ENCODE measurements at places on chromosomes 2 and 18. TPM values are rescaled to one million over a fixed set of nuclear protein-coding genes. Genes with fewer than 3 reads are reported as not detected.

The ICA1L gene
- total RNA-seq: 8.1 TPM

The RTP5 gene
- total RNA-seq: not detected

The SERPINB11 gene
- not detected for total RNA-seq

The CRYBA2 gene
- not detected for total RNA-seq

The FABP1 gene
- not detected for total RNA-seq

The NEU2 gene
- total RNA-seq: not detected

The FSIP2 gene
- not detected for total RNA-seq

The CNDP1 gene
- total RNA-seq: not detected

The LINC00305 gene
- total RNA-seq: not detected

The LRP1B gene
- total RNA-seq: not detected

The CAPN13 gene
- total RNA-seq: not detected

The UPP2 gene
- total RNA-seq: not detected

The XDH gene
- 2.4 TPM for total RNA-seq

The FAM228A gene
- total RNA-seq: 2.1 TPM

The NTSR2 gene
- not detected for total RNA-seq

The UGT1A5 gene
- total RNA-seq: not detected

The FIGN gene
- 0.76 TPM for total RNA-seq

The RALBP1 gene
- total RNA-seq: 90.4 TPM

The ALLC gene
- not detected for total RNA-seq

The PROKR1 gene
- total RNA-seq: 0.11 TPM

GRCh38 chr2:234950730-234951663 is 820 bp upstream of the SH3BP4 start:
- DNase-seq: peak; percentile 82

- no peak for DNase-seq
Observed at GRCh38 chr18:57931038-57931437, 113.0 kb upstream of the NEDD4L start.

DNA sequence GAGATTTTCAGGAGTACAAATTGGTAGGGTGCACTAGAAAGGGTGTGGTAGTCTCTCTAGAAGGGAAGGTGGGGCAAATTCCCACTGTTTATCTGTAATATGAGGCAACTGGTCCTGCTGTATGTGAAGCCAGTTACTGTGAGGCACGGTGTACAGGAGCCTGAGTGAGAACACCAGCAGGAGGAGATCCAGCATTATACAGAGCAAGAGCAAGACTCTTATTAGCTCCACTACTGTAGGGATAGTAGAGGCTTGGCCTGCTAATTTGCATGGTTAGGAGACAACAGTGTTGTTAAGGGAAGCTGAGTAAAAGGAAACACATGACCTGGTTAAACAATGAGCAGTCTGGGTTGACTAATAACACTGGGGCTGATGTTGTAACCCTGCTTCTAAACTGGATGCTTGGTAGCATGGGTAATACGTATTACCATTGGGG is 76.3 kb upstream of the WDSUB1 start:
- peak; percentile 23 for DNase-seq

DNA sequence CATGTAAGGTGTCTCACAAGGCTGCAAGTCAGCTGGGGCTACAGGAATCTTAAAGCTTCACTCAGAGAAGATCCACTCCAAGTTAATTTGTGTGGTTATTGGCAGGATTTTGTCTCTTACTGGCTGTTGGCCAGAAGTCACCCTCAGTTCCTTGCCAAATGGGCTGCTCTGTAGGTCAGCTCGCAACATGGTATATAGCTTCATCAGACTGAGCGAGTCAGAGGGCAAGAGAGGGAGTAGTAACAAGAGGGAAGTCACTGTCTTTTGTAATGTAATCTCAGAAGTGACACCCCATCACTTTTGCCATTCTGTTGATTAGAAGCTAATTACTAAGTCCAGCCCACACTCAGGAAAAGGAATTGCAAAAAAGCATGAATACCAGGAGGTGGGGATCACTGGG is 119.5 kb downstream of the LRRTM1 start:
- DNase-seq: no peak

- DNase-seq: no peak
Observed at GRCh38 chr2:104845946-104846785, 7.7 kb upstream of the POU3F3 start.

GRCh38 chr2:104804148-104804890 is 49.6 kb upstream of the POU3F3 start:
- DNase-seq: no peak

DNA sequence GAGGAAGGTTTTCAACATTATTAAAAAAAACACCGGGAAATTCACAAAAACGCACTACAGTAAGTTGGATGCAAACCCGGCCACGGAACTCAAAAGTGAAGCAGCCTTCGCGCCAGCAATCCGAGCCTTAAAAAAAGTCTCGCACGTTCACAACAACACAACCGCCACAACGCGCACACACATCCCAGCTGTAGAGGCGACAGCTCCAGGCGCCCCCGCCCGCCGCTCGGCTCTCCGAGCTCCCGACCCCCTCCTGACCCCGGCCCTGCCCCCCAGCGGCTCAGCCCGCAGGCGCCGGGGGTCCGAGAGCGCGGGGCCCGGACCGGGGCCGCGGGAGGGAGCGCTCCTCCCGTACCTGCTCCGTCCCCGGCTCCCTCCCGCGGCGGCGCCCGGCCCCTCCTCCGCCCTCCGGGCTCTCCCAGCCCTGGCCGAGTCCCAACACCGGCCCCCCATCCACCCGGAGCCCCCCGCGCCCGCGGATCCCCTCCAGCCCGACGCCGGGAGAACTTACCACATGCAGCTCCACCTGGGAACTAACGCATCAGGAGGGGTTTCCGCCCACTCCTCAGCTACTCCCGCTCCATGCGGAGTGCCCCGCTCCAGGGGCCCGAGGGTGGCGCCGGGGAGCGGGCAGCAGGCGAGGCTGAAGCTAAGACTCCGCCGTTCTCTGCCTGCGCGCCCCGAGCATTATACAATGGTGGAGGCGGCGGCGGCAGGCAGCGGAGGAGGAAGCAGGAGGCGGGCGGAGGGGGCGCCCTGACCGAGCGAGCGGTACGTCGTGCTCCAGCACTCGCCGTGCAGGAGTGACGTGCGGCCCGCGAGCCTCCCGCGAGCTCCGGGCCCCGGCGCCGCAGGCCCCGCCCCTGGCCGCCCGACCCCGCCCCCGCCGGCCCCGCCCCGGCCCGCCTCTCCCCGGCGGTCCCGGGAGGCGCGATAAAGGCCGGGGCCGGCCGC is at the start of gene SERTAD2:
Gene SERTAD2 (minus strand): TSS at position 805 of the 954 bp plus-strand sequence. CDS start 17,042 bp downstream, outside the sequence.
- DNase-seq: peak; percentile 94

- no peak for DNase-seq
Observed at GRCh38 chr2:234708717-234709116, 211.8 kb upstream of the ARL4C start.

GRCh38 chr2:9972621-9973479 is 21.4 kb downstream of the GRHL1 start:
- peak; percentile 92 for DNase-seq

DNA sequence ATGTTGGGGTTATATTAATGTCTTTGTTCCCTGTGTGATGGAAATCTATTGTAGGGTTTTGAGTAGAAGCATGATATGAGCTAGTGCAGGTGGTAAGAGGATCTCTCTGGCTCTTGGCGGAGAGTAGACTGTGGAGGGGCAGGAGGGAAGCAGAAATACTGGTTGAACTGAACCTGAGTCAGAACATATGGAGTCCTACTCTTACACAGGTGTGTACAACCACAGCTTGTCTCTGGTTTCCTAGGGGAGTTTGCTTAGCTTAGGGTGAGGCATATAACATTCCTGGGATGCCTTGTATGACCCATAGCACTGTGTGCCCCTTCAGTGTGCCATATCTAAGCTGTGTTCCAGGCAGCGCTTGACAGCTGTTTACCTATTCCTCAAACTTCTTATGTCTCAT is 97.3 kb upstream of the GCFC2 start:
- no peak for DNase-seq

- DNase-seq: no peak
Observed at GRCh38 chr2:197929008-197929885, 124.9 kb downstream of the PLCL1 start.

- no peak for DNase-seq
Observed at GRCh38 chr18:8088626-8089025, 520.6 kb upstream of the RAB12 start.

DNA sequence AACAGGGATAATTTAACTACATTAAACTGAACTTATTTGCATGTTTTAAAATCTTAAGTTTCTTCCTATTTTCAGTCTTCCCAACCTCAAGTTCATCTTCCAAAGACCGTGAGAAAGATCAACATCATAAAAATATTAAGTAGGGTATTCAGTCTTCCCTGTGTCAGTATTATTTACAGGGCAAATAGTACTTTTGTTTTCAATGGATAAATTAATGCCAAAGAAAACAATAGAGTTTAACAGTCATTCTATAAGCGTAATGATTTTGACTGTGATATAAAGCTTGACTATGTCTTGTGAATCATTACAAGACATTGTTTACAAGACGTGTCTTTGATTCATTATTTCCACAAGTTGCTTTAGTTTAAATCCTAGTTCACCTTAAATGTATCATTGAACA is 48.0 kb upstream of the NRXN1 start:
- DNase-seq: no peak

DNA sequence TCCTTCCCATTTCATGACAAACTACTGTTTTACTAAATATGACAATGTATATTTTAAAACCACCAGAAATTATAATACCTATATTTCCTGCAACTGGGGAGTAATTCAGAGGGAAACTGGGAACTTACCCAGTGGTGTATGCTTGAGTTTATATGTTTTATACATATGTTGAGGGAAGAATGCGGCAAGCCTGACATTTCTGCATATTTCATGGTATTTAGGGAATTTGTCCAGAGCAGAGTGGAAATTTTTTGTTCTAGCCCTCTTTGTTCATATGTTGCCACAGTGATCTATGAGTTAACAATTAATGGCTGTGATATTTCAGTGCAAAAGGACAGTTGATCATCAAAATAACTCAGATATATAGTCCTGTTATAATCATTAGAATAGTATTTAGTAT is 230.8 kb upstream of the VWC2L start:
- DNase-seq: no peak

- DNase-seq: peak; percentile 0
Observed at GRCh38 chr18:27136208-27136535, 48.9 kb downstream of the CHST9 start.

- DNase-seq: peak; percentile 43
Observed at GRCh38 chr2:202158796-202159195, 79.6 kb downstream of the SUMO1 start.

GRCh38 chr2:168699844-168700417 is 102.5 kb upstream of the NOSTRIN start:
- DNase-seq: peak; percentile 23

DNA sequence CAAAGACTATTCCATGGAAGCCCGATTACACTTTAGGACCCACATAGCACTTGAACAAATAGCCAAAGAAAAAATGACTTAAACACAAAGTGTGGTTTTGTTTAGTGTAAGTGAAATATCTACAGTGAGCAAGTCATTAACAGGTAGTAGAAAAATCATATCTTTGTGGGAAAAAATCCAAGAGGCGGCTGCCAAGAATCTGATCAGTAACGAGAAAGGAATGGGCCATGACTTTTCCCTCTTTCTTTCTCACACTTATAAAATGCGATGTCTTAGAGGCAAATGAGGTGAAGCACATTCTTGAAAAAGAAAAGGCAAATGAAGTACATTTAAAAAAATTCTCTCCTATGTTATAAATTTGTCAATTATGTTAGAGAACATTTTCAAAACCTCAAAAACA is 12.9 kb upstream of the GEMIN6 start:
- peak; percentile 78 for DNase-seq

GRCh38 chr2:56729212-56729611 is 545.4 kb downstream of the CCDC85A start:
- DNase-seq: peak; percentile 44

GRCh38 chr2:230877116-230877758 is 12.5 kb downstream of the ITM2C start:
- no peak for DNase-seq

GRCh38 chr18:12431561-12431960 is 23.8 kb downstream of the PRELID3A start:
- DNase-seq: no peak

GRCh38 chr2:102698369-102699111 is 63.3 kb upstream of the TMEM182 start:
- DNase-seq: peak; percentile 8

- DNase-seq: no peak
Observed at GRCh38 chr18:62288665-62289008, 36.5 kb upstream of the TNFRSF11A start.

GRCh38 chr2:121173112-121173511 is 111.9 kb downstream of the TFCP2L1 start:
- no peak for DNase-seq

DNA sequence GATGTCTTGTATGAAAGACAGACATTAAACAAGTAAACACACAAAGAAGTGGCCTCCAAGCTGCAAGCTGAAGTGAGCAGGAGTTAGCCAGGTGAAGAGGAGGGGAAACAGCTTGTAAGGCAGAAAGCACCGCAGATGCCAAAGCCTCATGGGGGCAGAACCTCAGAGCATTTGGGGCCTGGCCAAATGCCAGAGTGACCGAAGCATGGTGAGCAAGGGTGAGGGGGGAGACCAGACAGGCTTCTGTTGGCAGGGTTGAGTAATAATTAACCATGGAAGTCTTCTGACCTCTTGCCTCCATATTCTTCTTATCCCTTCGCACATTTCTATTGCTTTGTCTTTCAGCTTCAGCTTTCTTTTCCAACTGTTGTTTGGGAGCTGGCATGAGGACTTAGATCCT is 5.6 kb downstream of the QPCT start:
- DNase-seq: no peak

- DNase-seq: no peak
Observed at GRCh38 chr18:69261406-69261805, 139.3 kb upstream of the DOK6 start.

DNA sequence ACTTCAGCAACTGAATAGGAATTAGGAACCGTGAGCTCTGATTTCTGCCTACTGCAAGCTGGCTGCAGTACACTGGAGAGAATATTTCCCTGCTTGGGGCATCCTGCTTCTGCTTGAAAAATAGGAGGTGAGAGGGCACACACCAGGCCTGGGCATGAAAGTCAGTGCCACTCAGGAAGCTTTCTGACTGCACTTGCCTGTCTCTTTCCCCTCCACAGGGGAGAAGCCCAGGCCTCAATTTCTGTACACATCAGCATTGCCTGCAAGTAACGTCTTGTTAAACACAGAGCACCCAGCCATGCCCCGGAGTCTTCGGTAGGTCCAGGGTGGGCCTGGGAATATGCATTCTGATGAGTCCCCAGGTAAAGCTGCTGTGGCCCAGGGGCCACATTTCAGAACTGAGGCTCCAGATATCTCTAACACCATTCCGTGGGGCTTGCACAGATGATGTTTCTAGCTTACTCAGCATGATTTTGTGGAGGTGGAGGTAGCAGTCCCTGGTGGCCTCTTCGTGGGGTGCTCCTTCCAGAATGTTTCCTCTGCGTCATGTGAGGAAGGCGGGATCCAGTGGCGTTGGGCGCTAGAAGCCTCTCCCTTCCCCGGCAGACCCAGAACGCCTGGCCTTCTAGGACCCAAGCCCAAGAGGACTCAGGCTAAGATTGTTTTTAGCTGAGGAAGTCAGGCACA is 114.1 kb downstream of the ZBTB7C start:
- no peak for DNase-seq

- peak; percentile 7 for DNase-seq
Observed at GRCh38 chr2:234632527-234633391, 135.9 kb upstream of the ARL4C start.

DNA sequence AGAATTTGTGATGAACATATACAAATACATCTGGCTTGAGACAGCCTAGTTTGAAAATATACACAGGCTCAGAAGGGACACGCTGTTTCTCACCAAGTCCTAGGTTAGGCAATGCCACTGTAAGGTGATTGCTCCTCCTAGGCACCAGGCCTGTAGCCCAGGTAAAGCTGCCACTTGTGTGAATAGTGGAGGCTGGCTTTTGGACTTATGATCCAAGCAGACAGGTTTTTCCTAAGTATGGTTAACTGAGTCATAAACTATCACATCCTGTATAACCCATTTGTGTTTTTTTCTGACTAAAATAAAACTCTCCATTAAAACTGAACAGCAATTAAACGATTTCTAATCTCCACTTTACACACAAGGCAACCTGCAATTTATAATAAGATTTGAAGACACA is 81.0 kb downstream of the SEMA4F start:
- peak; percentile 30 for DNase-seq
